Gastrocnemius medialis (tissue), 4 donors: ENCODE measurements at places on chromosomes 2 and 18. TPM values are rescaled to one million over a fixed set of nuclear protein-coding genes. Genes with fewer than 3 reads are reported as not detected.

DNA sequence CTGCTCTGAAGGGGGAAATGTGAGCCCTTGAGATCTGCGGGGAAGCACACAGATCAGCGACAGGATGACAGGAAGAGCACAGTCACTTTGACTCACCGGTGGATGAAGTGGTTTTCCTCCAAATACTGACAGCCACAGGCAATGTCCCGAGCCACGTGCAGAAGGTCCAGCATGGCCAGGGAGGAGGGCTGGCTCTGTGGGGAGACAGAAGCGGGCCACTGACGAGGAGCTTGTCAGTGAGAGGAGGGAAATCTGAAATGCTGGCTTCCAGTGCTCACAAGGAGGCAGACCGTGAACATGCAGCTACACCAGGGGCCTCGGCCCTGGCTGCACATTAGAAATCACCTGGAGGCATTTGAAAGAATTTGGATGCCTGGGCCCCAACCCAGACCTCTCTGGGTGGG lies 98.7 kb downstream of the CLIP4 start:
- no peak for DNase-seq

The VWC2L gene
- total RNA-seq: not detected

GRCh38 chr2:241035818-241036396 lies 37.5 kb downstream of the SNED1 start:
- no peak for DNase-seq

DNA sequence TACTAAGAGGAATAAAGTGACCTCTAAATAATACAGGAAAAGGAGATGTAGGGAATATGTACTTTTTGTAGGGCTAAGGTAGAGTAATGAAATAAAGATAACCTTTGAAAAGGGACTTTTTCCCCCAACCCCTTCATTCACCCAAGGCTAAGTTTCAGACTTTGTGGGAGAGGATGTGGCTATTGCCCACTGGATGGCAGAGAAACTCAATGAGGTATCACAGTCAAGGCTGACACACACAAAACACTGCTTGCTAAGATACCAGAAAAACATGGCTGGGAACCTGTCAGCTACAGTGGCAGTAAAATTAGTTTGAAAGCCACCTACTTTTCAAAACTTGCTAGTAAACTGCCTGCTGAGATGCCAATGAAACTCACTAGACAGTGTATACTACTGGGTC lies 158.8 kb upstream of the WDSUB1 start:
- no peak for DNase-seq

The DSG1 gene
- not detected for total RNA-seq

GRCh38 chr18:37536656-37537055 lies 28.9 kb downstream of the CELF4 start:
- DNase-seq: no peak

DNA sequence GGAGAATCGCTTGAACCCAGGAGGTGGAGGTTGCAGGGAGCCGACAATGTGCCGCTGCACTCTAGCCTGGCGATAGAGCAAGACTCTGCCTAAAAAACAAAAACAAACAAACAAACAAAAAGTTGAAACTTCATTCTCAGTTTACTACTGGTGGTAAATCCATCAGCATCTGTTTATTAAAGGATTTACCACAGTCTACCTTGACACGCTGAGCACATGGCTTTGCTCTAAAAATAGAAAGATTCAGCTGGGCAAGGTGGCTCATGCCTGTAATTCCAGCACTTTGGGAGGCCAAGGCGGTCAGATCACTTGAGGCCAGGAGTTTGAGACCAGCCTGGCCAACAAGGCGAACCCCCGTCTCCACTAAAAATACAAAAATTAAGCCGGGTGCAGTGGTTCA lies 201.3 kb downstream of the TGIF1 start:
- DNase-seq: no peak

GRCh38 chr2:146721486-146721885 lies 1123.3 kb upstream of the ACVR2A start:
- peak; percentile 92 for DNase-seq

DNA sequence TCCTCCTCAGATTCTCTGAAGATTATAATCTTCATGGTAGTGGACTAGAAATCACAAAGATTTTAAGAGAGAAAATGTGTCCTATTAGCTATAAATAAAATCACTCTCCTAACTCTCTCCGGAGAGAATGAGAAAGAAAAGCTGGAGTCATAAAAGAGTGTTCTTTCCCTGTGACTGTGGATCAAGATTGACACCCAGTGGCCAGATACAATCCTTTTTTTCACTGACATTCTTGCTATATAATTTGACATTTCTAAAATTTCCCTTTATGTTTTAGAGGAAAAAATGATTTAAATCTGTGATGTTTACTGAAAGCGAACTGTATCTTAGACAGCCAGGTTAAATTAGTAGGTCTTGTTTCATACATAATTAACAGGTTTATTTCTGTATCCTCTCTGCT lies 35.4 kb upstream of the LRP2 start:
- DNase-seq: no peak

The STAT4 gene
- total RNA-seq: 0.31 TPM
